Bronchial epithelial cell (primary cell): ENCODE measurements at places on chromosomes 7 and 10. TPM values are rescaled to one million over a fixed set of nuclear protein-coding genes. Genes with fewer than 3 reads are reported as not detected.

Gene NPC1L1
- total RNA-seq, result under 0.01 TPM in 2 replicates

Gene RARRES2
- 1.1 TPM in 1 of 2 replicates, not detected in the other for total RNA-seq

Gene FAM200A
- total RNA-seq, result 4.5 and 5.5 TPM in 2 replicates

Gene HIPK2
- 5.8 and 8.4 TPM in 2 replicates for total RNA-seq

Gene PHYHIPL
- total RNA-seq, result not detected in 2 replicates

Gene ATP6V1F
- 108 and 132 TPM in 2 replicates for total RNA-seq

Gene TCERG1L
- not detected in 2 replicates for total RNA-seq

Gene TRUB1
- 26.6 and 31.0 TPM in 2 replicates for total RNA-seq

Gene TECPR1
- 8.2 and 12.4 TPM in 2 replicates for total RNA-seq

Gene LAMB4
- under 0.01 and 0.13 TPM in 2 replicates for total RNA-seq

Gene FAM237B
- not detected in 2 replicates for total RNA-seq

Gene CPN1
- total RNA-seq, result not detected in 2 replicates

Gene ORC5
- 19.1 and 25.0 TPM in 2 replicates for total RNA-seq

Gene ATG9B
- under 0.01 and 0.26 TPM in 2 replicates for total RNA-seq

Gene ABLIM1
- total RNA-seq, result 152 and 264 TPM in 2 replicates

Gene HGF
- total RNA-seq, result under 0.01 and 3.7 TPM in 2 replicates

Gene INA
- total RNA-seq, result 0.26 TPM in 2 replicates

Gene PNLIPRP2
- not detected in 2 replicates for total RNA-seq

Gene MOSPD3
- 1.8 and 1.9 TPM in 2 replicates for total RNA-seq

Gene ADRB1
- total RNA-seq, result 1.8 and 2.2 TPM in 2 replicates
